CD4-positive, alpha-beta T cell treated with Interleukin-15 for 4 hours (primary cell): ENCODE measurements at places on chromosomes 3 and 15.

DNA sequence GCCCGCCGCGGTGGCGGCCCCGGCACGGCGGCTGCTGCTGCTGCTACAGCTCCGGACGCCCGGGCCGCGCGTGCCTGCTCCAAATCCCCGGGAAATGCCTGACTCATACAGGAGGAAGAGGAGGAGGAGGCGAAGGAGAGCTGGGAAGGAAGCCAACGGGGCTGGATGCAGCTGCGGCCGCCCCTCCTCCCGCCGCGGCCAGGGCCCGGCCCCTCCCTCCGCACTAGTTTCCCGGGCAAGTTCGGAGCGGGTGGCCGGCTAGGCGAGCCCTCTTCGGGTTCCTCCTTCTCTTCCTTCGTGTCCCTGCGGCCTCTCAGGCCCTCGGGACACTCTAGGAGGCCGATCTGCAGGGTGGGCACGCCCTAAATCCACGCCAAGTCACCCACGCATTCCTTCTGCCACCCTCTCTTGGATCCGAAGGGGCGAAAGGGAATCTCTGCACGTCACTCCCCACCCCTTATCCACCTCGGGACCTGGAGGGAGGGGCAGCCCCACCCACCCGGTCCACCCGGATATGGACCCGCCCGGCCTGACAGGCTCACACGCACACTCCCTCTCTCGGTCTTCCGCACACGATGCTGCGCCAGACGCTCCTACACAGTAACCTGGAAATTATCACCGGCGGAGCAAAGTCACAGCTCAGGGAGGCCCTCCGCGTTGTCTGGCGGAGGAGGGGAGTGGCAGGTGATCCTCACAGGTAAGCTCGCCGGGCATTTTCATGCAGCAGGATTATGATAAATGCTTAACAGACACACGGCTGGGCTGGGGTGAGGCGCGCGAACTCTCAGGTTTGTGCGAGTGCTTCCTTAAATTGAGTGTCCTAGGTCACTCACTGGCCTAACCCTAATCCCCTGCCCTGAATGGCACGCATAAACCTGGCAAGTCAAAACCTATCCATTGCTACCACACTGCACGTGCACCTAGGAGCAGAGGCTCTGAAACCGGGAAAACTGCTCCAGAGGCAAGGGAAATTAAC is at the start of the genes OSBPL10 and ZNF860:
Gene OSBPL10 (minus strand): TSS at position 57 of the 976 bp plus-strand sequence. CDS start 83 bp downstream, outside the sequence.
Gene ZNF860 (plus strand): TSS at position 545 of the 976 bp plus-strand sequence. CDS start 7,330 bp downstream, outside the sequence.
- peak; percentile 10 for DNase-seq

DNA sequence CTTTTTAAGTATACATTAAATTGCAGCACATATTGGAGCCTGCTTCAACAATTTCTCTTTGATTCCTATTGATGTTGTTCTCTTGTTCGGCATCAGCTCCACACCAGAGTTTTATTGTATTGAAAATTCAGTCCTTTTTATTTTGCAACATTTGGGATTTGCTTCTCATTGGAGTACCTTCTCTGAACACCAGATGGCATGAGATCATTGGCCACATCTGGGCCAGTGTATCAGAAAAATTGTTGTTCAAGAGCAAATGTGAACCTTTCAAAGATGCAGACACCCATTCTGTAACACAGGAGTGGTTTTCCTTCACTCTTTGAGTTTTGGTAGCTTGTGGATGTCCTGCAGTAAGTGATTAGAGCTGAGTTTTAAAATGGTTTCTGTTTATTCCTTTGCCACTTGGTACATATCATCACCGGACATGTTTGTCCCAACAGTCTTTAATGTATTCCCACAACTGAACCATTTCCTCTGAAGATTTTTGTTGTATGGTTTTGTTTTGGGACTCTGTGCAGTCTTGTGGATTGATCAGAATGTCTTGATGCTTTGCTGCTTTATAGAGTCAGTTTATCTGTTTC is 96.1 kb downstream of the MCTP2 start:
- DNase-seq = no peak

DNA sequence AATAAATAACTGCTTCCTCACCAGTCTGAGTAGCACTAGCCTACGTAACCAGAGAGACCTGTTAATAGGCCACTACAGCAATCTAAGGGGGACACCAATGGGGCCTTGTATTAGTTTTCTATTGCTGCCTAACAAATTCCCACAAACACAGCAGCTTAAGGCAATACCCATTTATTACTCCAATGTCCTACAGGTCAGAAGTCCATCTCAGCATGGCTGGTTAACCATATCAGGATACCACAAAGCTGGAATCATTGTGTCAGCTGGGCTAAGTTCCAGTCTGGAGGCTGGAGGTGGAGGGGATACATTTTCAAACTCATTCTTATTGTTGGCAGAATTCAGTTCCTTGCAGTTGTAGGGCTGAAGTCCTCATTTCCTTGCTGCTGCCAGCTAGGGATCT is 331.9 kb downstream of the ULK4 start:
- DNase-seq = no peak

GRCh38 chr15:50740955-50741354 is 24.6 kb downstream of the SPPL2A start:
- no peak for DNase-seq

GRCh38 chr3:81744366-81744765 is 17.1 kb downstream of the GBE1 start:
- no peak for DNase-seq

GRCh38 chr3:80405618-80406017 is 637.8 kb upstream of the ROBO1 start:
- DNase-seq = no peak

DNA sequence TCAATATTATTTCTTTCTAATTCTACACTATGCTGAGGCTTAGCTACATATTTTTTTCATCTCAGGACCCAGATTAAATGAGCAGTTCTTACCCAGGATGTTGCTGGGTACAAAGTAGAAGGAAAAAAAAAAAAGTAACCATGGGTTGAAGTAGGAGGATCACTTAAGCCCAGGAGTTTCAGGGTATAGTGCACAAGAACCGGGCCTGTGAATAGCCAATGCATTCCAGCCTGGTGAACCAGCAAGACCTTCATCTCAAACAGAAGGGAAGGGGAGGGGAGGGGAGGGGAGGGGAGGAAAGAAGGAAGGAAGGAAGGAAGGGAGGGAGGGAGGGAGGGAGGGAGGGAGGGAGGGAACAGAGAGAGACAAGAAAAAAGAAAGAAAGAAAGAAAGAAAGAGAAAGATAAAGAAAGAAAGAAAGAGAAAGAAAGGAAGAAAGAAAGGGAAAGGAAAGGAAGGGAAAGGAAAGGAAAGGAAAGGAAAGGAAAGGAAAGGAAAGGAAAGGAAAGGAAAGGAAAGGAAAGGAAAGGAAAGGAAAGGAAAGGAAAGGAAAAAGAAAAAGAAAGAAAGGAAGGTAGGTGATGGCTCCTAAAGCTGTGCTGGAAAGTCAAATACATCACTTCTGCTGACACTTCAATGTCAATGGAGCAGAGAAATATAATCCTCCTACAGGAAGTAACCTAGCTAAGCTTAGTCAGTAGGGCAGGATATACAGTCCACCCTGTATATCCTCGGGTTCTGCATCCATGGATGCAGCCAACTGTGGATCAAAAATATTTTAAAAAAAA is 206.8 kb upstream of the TGFBR2 start:
- no peak for DNase-seq

DNA sequence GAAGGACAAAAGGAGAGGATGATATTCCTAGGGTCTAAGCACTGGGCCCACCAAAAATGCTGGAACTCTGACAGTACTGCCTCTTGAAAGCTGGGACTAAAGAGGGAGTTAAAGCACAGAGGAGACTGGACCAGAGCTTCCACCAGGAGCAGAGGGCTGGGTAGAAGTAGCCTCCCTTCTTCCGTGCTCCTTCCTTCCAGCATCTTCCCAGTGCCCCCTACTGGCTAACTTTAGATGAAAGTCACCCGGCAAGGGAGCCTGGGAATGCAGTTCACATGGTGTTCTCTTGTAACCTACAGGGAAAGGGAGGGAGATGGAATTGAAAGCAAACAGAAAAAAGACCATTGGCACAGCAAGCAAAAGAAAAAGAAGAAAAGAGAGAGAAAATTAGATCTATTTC is 106.1 kb upstream of the COL8A1 start:
- DNase-seq = no peak

DNA sequence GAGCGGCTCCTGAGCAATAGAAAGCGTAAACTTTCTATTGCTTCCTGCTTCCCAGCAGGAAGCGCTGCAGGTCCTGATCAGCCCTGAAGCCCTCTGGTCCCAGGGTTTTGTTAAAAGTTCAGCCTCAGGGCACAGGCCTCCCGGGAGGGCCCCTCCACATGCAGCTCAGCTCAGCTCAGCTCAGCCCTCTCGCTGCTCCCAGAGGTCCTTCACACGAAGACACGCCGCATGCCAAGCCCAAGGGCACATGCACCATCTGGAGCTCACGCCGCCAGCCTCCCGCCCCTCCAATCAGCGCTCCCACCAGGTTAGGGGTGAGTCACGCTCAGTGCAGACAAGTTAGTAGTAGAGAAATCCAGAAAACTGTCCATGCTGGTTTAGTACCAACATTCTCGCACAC is 12.7 kb downstream of the TKT start:
- DNase-seq = no peak
